ENCODE measurements at places on chromosomes 4 and X.
A peak's percentile ranks its signal among the peaks of the same experiment; 100 is the strongest.

- no peak for DNase-seq
Observed at GRCh38 chrX:47936224-47936939, 67.4 kb downstream of the ZNF182 start.

DNA sequence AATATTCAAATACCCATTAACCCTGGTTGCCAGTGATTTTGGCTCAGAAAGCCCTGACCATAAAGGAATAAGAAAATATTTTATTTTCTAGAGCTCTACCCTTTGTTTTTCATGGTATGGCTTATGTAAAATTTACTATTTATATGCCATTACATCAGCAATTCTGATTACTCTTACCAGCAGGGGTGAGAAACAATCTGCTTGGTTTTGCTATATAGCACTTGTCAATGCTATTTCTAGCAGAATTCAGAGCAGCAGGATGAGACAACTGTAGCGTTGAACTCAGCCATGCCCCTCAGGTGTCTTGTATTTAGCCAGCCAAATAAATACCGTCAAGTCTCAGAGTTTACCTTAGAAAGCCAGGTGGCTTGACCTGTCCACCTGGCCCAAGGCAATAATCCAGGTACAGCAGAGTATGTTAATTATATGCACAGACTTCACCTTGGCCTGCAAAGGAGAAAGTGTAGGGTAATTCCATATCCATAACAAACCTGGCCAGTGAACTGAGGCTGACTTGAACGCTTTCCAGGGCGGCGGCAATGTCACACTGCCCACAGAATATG, 1303.5 kb downstream of the RAPGEF2 start:
- no peak for DNase-seq

GRCh38 chr4:7966281-7967062, 26.8 kb upstream of the AFAP1 start:
- DNase-seq, result peak; percentile 50

DNA sequence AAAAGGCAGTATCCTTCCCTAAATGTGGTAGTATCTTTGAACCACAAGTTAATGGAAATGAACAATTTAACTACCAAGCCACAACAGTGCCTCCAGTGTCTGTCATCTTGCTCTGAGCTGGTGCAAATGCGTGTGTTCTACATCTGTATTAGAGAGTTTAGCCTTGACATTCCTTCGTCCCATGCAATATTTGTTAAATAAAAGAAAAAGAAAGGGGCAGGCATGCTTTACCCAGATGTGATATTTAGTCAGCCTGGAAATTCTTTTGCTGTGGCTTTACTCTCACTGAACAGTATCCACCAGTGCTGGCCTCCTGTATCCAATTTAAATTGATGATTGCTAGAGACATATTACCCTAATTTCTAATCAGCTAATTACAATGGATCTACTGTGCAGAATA, 310.5 kb downstream of the CFAP299 start:
- no peak for DNase-seq

GRCh38 chr4:73589887-73590801, 30.1 kb downstream of the RASSF6 start:
- no peak for DNase-seq

- DNase-seq, result no peak
Observed at GRCh38 chr4:11765849-11766453, 337.3 kb upstream of the HS3ST1 start.

GRCh38 chrX:23742174-23742696, 841 bp downstream of the ACOT9 start:
- DNase-seq, result no peak

DNA sequence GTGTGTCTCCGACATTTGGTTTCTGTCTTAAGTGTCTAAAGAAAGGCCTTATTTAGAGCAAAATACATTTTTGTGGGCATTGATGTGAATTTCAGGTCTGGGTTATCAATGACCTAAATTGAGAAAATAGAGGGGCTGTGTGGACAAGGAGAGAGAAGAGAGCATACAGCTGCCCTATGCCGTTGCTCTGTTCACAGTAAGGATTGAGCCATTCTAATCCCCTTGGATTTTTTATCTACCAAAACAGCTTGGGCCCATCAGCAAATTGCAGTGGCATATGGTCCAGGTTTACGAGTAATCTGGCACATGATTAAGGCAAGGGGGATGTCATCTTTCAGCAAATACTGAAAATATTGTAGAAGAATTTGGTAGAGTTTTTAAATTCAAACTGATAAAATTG, 210.2 kb downstream of the ANTXR2 start:
- DNase-seq, result no peak

- DNase-seq, result no peak
Observed at GRCh38 chr4:165129924-165130323, 17.3 kb upstream of the TMEM192 start.

DNA sequence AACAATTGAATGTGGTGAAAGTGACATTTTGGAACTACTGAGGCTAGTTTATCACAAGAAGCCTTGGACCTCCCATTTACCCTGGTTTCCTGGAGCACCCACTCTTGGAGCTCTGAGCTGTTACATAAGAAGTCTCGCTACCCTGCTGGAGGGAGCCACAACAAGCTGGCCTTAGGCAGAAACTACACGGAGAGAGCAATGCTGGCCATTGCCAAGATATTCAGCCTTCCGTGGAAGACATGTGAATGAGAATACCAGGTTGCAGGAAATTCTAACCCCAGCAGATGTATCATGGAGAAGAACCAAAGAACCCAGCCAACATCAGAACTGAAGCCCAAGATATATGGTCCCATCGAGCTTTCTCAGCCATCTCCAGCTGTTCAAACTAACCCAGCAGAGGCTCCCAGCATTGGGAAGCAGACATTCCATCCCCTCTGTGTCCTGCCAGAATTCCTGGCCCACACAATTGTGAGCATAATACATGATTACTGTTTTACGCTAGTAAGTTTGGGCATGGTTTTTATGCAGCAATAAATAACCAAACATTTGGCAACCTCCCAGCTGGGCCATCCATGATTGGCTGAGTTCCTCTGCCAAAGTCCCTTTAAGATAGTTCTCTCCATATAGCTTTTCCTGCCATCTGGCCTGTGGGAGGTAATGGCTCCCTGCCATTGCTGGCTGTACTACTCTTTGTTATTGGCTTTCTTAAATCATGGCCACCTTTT, 17.9 kb upstream of the PDE5A start:
- no peak for DNase-seq

DNA sequence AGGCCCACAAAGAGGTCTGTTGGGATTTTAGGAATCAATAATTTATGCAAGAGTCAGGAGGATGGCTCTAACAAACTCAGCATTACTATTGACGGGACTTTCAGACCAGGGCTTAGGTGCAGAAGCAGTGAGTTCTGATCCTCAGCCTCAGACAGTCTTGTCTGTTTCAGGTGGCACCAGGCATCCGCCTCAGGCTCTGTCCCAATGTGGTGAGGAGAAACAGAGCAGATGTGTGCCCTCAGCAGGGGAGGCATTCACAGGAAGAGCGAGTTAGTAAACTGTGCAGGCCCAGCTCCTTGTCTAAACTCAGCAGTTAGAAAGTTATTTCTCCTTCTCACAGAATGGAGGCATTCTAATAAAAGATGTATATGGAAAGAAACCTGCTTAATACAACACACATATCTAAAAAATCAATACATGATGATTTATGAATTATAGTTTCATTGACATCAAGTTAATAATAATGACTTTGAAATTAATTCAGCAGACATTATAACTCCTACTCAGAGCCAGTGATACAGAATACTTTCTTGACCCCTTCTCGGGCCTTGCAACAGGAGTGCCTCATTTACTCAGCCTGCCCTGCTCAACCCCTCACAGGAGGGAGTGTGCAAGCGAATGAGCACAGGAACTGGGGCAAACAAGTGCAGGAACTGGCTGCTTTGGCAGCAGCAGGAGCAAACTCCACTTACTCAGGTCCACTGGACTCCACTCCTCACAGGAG, 202.8 kb upstream of the SMIM31 start:
- no peak for DNase-seq

DNA sequence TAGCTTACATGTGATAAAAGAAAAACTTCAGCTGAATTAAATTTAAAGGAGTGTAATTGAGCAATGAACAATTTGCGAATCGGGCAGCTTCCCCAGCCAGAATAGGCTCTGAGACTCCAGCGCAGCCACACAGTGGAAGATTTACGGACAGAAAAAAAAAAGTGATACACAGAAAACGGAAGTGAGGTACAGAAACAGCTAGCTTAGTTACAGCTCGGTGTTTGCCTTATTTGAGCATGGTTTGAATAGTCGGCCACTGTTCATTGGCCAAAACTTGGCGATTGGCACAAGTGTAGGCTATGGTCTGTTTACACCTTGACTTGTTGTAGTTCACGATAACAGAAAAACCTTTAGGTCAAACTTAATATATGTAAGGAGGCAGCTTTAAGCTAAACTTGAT, 16.7 kb upstream of the SUPT20HL1 start:
- no peak for DNase-seq

DNA sequence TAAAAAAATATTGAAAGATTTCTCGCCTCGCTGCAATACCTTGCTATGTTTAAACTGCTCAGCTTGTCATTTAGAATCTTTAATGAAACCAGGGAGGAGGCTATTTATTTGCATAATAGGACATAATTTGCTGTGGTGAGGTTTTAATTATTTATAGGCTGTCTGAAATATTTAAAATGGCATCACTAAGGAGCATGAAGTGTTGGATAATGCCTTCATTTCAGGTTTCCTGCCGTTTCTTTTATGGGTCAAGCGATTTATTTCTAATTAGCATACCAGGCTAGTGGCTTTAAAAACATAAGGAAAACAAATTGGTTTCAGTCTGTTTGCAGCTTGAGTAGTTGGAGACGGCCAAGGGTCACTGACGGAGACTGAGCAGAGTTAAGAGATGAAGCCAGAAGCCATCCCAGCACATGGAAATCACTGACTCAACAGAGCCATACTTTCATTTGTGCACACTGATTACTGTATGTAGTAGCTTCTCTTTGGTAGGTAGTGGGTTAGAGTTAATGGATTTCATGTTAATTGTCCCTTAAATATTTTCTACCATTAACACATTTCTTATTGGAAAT, 1962.4 kb upstream of the TENM3 start:
- DNase-seq, result no peak

- no peak for DNase-seq
Observed at GRCh38 chr4:137640156-137640837, 108.0 kb upstream of the PCDH18 start.

GRCh38 chr4:25308761-25309160, 3.8 kb upstream of the ZCCHC4 start:
- DNase-seq, result no peak

Measured in natural killer cell treated with Interleukin-12 subunit alpha and Interleukin-12 subunit beta and Interleukin-15 and Interleukin-18, amount 100 ng/mL, for 72 hours (primary cell).